ENCODE measurements at places on chromosomes 7 and 10.

GRCh38 chr7:16063716-16064675, 357.3 kb downstream of the CRPPA start:
- no peak for DNase-seq

- DNase-seq = no peak
Measured at GRCh38 chr10:127456122-127456521, 93.0 kb upstream of the NPS start.

GRCh38 chr10:1244493-1244892, 188.3 kb downstream of the WDR37 start:
- no peak for DNase-seq

DNA sequence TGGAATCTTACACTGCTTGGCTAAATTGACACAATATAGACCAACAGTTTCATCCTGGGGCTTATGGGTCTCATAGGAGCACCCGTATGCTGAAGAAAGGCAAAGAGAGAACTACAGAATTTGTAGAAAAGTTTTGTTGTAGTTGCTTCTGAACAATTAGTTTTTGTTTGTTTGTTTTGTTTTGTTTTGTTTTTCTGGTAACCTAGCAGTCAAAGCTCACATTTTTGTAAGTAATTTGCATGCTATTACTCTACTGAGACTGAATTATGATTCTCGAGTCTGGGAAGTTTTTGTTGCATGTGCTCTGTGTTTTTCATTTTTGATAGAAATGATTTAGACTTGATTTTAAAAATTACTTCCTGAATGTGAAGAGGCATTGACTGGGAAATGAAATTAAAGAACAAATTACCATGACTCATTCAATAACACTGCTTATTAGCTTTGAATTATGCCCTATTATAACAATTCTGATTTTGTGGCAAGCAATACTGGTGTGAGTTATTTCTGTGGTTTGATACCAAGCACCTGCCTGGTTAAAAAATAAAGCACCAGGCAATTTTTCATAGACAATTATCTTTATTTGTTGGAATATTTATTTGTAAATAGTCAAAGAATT, 438 bp downstream of the LSMEM1 start:
- no peak for DNase-seq

GRCh38 chr10:62394556-62395018, 20.4 kb downstream of the ZNF365 start:
- DNase-seq = no peak

DNA sequence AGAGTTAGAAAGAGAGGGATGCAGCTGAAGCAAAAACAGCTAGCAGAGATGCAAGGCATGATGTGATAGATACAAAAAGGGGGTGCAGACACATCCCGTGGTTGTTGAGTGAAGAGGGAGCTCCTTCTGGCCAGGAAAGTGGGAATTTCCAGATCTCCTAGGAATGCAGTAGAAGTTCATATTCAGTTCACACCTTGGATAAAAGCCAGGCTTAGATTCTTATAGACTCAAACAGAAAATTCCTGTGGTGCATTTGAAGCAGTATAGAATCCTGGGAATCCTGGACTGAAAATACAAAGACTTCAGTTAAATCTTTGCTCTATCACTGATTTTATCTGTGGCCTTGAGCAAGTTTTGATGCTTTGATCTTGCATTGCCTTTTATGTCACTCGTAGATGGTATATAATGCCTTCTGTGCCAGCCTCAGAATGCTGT, 33.9 kb downstream of the SGPL1 start:
- no peak for DNase-seq

DNA sequence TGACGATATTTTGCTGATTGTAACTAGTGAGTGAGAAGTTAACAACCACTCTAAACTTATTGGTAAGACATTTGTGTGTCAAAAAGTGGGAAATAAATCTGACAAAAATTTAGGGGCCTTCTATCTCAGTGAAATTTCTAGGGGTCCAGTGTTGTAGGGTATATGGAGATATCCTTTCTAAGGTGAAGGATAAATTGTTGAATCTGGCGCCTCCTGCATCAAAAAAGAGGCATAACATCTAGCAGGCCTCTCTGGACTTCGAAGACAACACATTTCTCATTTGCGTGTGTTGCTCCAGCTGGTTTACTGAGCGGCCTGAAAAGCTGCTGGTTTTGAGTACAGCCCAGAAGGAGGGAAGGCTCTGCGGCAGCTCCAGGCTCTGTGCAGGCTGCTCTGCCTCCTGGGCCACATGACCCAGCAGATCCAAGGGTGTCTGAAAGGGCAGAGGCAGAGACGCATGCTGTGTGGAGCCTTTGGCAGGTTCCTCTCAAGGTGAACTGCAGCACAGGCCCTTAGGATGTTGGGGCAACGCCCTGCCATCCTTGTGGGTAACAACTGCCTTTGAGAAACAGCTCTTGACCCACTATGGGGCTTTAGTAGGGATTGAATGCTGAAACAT, 72.4 kb downstream of the LMBR1 start:
- no peak for DNase-seq

DNA sequence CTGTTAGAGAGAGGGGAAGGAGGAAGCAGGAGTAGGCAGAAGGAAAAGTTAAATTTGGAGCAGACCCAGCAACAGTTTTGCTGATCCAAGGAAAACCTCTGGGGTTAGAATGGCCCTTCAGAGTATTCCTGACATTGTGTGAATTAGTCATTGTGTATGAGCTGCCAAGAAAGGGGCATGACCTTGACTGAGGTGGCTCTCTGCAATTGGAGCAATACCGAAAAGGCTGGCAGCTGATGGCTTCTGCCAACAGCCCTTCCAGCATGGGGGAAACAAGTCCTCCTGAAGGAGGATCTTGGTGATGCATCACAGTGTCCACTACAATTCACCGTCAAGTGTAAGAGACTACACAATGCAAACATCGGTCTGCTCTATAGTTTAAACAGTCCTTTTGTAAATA, 20.6 kb upstream of the WASL start:
- no peak for DNase-seq

DNA sequence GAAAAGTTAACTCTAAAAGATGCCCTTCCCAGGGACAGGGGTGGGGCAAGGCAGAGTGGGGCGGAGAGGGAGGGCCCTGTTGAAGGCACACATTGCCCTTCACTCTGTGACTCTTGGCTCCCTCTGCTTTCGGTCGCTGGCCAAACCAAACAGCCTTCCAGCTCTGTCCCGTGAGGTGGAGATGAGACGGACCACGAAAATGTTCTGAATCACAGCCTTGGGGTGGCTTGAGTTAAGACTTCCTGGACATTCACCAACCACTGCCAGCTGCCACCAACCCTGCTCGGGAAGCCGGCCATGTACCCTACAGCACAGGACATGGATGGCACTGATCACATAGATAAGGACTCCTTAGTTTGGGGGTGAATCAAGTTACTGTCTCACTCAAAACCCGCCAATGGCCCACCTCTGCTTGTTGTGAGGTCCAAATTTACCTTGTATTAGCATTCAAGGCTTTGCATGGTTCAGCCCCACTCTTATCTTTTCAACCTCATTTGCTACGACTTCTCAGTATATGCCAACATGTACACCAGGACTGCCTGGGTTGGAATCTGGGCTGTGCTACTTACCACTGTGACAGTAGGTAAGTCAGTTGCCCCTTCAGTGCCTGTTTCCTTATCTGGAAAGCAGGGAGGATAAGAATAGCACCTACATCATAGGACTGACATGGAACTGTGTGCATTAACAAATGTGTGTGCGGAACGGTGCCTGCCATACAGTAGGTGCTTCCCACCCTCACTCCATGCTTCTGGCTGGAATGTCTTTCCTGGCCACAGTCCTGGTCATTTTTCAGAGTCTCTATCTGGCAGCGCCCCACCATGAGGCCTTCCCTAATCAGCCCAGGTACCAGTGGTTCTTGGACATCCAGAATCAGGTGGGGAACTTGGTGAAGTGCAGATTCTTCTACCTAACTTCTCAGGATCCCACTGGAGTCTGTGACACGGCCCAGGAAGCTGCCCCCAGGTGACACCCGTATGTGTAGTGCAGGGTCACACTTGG, 28.0 kb downstream of the ITPRIP start:
- no peak for DNase-seq

GRCh38 chr10:3074145-3074665, 6.9 kb downstream of the PFKP start:
- DNase-seq = no peak

DNA sequence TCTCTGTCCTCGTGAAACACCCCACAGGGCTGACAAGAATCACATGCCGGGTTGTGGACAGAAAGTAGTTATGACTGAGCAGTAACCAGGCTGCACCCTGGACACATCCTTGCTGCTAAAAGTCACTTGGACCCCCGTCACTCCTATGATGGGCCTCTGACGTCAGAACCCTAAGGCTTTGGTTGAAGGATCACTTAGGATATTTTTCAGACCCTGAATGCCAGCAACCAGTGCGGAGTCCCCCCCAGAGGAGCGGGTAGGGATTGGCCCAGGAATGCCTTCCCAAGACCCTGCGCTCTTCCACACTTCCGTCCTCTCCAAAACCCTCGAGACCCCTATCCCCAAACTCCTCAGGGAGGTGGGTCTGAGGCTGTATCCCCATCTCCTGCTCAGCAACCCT, 52.1 kb downstream of the CFAP46 start:
- DNase-seq = no peak

GRCh38 chr7:20191391-20191869, 25.8 kb downstream of the MACC1 start:
- DNase-seq = no peak

DNA sequence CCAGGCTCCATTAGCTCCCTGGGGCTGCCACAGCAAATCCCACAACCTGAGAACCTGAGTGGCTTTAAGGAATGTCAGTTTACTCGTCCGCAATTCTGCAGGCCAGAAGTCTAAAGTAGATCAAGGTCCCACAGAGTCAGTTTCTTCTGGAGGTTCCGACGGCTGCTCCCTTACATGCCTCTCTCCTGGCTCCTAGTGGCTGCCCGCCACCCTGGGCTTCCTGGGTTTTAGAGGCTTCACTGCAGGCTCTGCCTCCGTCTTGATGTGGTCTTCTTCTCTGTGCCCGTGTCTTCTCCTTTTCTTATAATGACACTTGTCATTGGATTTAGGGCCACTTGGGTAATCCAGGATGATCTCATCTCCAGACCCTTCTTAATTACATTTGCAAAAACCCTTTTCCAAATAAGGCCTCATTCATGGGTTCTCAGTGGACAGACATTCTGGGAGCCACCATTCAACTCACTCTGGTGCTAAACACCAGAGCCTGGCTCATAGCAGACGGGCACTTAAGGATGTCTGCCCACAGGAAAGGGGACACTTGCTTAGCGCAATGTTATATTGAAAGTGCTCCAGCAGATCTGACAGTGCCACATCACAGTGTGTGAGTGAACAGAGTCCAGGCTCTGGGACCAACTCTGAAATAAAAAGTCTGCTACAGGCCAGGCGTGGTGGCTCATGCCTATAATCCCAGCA, 77.6 kb downstream of the VWC2 start:
- DNase-seq = no peak

GRCh38 chr10:63267414-63268148, 134.5 kb downstream of the NRBF2 start:
- no peak for DNase-seq

- DNase-seq = no peak
Measured at GRCh38 chr7:36092221-36092771, 60.8 kb upstream of the EEPD1 start.

DNA sequence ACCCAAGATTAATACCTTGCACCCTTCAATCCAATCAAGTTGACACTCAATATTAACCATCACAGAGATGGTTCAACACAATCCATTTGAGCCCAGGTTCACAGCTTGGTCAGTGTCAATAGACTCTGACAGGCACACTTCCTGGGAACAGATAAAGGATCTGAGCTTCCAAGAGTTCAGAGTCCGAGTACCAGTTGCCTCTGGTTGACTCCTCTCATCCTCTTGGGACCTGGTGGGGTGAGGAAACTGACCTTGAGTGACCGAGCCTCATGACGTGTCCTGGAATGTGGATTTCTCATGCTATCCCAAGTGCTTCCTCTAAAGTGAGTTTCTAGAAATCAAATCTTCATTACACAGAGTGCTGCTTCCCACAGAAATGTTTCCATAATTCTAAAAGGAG, 162.0 kb downstream of the CYP26A1 start:
- DNase-seq = no peak

- no peak for DNase-seq
Measured at GRCh38 chr10:31090894-31091607, 59.4 kb upstream of the ZNF438 start.

GRCh38 chr7:35035511-35035961, 1.7 kb downstream of the DPY19L1 start:
- DNase-seq = no peak

GRCh38 chr7:40948239-40948638, 754.7 kb downstream of the INHBA start:
- no peak for DNase-seq

- no peak for DNase-seq
Measured at GRCh38 chr7:991729-992656, 9.0 kb downstream of the CYP2W1 start.

DNA sequence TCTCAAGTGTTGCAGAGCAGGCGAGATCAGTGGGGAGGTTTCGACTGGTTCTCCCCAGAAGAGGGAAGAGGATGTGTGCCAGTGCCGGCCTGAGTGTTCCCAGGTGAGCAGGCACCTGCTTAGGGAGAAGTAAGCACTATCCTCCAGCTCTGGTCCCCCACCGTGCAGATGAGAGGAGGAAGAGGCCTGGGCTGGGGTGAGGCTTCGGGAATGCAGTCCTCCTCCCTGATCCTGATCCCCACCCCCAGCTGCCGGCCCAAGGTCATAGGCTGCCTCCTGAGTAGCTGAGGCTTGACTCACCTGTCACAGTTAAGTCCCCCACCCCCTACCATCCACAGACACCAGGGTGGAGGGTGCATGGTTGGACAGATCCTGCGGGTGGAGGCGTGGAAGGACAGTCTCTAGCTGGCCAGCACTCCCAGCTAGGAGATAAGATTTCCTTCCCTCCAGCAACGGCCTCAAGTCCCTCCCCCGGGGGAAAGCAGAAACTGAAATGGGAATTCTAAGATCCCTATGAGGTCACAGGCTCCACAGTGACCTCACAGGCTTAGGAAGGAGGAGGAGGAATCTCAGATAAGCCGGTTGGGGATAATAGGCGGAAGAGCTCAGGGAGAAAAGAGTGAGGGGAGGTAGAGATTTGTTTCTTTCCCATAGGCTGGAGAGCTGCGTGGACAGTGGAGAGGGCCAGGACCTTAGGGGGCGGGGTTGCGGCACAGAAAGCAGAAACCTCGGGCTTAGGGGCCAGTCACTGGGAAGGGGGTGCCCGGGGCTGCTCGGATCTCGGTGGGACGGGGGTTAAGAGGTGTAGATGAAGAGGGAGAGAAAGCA, 1.0 kb downstream of the LRCH4 start:
- DNase-seq = no peak

GRCh38 chr7:124031406-124031805, 1.5 kb downstream of the TMEM229A start:
- DNase-seq = no peak

DNA sequence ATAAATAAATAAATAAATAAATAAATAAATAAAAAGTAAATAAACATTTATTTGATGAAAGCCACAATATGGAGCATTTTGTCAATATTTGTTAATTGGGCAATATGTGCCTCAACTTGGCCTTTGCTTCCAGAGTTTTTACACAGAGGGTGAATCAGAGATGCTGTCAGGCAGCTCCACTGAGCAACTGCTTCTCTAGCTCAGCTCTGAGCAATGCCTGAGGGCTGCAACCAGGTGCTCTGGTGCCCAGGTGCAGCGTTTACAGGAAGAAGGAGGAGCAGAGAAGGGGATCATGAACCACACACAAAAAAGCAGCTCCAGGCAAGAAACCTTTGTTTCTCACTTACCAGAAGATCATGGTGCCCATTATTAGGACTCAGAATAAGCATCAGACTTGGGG, 876.2 kb upstream of the AUTS2 start:
- DNase-seq = no peak

- DNase-seq = no peak
Measured at GRCh38 chr10:25959540-25960232, 25.7 kb downstream of the MYO3A start.

- no peak for DNase-seq
Measured at GRCh38 chr7:138023618-138024342, 21.9 kb upstream of the CREB3L2 start.
